ENCODE measurements at places on chromosomes 1 and 21.

GRCh38 chr1:225408249-225408648 is 19.6 kb downstream of the LBR start:
- no peak for DNase-seq

GRCh38 chr1:222876182-222876581 is 61.3 kb downstream of the DISP1 start:
- no peak for DNase-seq

GRCh38 chr1:10867138-10867721 is 70.8 kb upstream of the CASZ1 start:
- DNase-seq: no peak

DNA sequence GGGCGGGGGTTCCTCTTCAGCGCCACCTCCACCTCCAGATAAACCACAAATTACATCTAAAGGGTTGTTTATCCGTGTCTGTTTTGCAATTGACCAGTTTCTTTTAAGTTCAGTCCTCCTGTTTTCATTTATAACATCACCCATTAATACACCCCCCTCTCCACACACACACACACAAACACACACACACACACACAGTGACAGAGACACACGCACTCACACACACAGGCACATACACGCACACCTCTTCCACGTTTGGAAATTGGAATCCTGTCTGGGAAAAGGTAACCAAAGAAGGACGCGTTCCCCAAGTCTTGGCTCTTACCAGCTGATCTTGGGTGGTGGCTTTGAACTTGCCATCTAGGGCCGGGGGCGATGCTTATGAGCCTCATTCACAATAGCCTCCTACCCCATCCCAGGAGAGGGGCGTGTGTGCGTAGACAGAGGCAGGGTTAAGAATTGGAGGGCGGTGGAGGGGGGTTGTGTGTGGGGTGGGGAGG is 442 bp upstream of the CSMD2 start:
- no peak for DNase-seq

- no peak for DNase-seq
Observed at GRCh38 chr1:236748268-236748870, 46.7 kb upstream of the MTR start.

DNA sequence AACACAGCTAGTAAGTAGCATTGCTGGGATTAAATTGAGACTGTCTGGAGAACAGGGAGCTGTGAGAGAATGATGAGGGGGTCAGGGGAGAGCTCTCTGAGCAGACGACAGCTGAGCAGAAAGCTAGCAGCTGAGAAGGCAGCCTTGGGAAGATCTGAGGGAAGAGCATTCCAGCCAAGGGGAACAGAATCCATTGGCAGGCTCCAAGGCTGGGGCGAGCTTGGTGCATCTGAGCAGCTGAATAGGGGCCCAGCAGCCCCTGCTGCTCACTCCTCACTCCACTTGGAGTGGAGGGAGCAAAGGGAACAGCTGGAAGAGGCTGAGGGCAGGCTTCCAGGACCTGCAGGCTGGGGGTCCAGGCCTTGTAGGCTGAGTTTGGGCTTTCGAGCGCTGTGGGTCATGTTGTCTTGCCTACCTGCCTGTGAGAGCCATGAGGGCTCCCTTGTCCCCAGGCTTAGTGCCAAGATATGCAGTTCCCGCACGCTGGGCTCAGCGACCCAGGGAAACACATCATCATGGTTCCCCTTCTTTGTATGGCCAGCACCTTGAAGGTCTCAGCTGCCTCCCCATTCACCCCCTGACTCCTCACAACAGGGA is 10.5 kb downstream of the ACOT11 start:
- DNase-seq: no peak

GRCh38 chr21:37186983-37187382 is 80.2 kb downstream of the VPS26C start:
- no peak for DNase-seq

- DNase-seq: no peak
Observed at GRCh38 chr1:6523566-6523965, 30.7 kb downstream of the NOL9 start.

DNA sequence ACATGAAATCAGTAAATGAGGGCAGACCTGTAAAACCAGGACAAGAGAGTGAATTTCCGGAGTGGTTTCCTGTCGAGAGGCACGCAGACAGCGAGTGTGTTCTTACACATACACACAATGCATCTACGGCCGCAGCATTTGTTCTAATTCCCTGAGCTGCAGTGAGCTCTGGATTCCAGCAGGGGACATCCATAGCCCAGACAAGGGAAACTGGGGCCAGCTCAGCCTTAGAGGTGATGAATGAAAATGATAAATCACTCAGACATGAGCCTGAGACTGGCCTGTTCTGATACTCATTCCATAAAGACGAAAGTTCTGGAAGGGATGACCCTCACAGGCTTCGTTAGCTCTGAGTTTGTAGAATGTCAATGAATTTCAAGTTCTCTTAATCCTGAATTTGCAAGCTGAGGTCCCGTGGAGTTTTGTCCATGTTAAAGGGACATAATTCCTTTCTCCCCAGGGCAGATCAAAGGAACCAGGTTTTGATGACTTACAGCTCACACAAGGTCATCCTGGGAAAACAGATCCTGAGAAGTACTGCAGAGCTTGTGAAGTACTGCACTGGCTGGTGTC is 207.9 kb upstream of the C1orf87 start:
- DNase-seq: no peak

GRCh38 chr1:162982364-162982763 is 86.8 kb upstream of the RGS4 start:
- no peak for DNase-seq

GRCh38 chr1:220893701-220894024 is 14.4 kb downstream of the HLX start:
- DNase-seq: no peak

- no peak for DNase-seq
Observed at GRCh38 chr1:67664048-67664447, 21.0 kb upstream of the GADD45A start.

GRCh38 chr1:94543893-94544635 is 2.5 kb upstream of the F3 start:
- DNase-seq: no peak

DNA sequence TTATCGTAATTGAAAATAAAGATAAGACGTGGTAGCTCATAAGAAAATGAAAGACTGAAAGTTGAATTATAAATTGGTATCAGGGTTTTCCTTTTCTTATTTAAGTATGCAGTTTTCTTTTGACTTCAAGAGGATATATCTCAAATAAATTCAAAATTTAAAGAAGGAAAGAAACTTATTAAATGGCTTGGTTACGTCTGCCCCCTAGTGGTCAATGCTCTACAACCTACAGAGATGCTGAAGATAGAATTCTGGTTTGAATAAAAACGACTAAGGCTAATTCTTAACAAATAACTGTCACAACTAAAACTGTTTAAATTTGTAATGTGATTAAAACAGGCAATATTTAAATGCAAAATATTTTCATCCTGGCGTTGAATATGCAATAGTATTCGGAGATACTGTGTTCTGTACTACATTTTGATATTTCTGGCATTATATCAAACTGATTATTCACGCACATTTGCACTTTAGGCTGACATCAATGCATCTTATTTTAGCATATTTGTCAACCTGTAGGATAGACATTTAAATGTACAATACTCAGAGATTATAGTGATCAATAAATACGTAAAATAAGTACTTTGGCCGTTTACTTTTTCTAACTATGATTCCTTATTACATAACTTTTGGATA is 26.8 kb downstream of the IFI44 start:
- no peak for DNase-seq

DNA sequence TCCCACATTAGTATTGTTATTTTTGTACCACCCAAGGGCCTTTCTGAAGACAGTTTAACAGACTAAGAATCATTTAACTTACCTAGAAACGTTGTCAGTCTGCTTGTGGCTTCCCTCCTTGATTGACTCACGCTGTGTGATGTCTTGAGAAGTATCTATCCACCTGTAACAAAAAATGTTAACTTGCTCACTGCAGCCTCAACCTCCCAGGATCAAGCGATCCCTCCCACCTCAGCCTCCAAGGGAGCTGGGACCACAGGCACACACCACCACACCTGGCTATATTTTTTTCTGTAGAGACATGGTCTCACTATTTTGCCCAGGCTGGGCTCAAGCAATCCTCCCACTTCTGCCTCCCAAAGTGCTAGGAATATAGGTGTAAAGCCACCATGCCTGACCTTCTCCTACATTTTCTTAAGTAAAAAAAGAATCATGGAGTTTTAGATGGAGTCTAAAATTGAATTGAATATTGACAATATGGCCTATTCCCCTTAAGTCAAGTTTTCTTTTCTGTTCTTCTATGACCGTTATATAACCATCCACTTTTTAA is 15.6 kb downstream of the SFPQ start:
- DNase-seq: no peak

DNA sequence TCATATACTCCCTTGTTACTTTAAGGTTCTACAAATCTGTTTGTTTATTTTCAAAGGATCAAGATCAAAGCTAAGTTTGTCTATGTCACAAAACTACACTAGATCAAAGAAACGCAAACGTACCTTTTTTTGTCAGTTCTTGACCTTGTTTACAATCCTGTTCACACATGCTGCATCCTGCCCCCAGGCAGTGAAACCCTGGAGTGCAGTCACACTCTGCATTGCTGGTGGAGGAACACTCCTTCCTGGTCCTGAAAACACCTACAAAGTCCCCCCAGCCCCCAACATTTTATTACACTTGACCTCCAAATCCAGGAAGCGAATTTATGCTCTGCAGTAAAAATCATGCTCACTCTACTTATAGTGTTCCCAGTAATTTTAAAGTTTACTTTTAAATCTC is 2.6 kb downstream of the TNFRSF9 start:
- DNase-seq: no peak

DNA sequence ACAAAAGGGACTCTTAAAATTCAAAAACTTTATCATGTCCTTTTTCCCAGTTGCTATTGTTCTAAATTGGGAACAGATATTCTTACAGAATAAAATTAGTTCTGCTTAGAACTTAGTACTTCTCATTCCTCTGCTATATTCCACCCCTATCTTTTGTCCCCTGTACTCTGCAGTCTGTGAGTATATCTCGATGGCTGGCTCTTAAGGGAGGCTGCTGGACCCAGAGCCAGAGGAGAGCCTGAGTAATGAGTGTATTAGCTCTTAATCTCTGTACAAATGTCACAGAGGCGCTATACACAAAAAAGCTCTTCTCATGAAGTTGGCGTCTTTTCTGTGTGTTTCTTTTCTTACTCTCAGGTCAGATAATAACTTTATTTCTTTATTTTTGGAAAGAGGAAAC is 423.4 kb downstream of the ZP4 start:
- DNase-seq: no peak

DNA sequence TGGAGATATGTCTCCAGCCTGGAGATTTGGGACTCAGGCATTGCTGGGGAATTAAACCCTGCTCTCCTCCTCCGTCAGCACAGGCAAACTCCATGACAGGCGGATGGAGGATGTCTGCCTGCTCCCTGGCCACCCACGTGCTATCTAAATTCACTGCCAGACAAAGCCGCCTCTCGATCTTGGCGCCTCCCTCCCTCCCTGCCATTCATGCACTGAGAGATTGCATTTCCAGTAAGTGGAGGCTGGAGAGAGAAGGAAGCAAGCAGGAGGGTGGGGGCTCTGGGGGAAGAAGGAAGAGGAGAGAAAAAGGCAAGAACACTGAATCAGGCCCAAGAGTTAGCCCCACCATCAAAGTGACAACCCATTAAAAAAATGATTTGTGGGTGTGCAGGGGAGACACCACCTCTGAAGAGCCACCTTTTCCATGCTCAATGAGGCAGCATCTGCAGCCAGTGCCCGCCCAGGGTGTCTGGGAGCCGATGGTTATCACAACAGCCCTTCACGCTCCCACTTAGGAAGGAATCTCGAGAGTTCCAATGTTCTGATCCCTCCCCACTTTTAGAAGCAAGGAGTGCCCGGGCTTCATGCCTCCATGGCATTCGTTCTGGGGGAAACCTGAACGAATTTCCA is 183.0 kb downstream of the HIVEP3 start:
- DNase-seq: no peak

GRCh38 chr1:198793714-198794113 is 154.9 kb downstream of the PTPRC start:
- no peak for DNase-seq

DNA sequence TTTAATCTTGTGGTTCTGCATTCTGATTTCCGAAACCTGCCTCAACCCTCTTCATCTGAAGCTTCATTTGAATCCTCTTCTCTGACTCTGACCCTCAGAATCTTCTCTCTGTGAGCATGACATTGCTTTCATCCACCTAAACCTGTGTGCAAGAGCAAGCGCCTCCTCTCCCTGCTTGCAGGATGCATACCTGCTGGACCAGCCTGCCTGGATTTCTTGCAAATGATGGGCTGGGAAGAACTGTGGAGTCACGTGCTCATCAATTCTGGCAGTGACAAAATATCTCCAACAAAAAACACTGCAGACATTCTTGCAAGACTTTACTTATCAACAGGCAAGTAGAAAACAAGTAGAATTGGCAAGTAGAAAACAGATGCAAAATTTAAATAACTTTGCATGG is 20.8 kb upstream of the SLC35F3 start:
- no peak for DNase-seq

GRCh38 chr1:218299416-218299815 is 14.3 kb downstream of the RRP15 start:
- no peak for DNase-seq

GRCh38 chr1:242870966-242871365 is 346.5 kb upstream of the PLD5 start:
- DNase-seq: no peak

DNA sequence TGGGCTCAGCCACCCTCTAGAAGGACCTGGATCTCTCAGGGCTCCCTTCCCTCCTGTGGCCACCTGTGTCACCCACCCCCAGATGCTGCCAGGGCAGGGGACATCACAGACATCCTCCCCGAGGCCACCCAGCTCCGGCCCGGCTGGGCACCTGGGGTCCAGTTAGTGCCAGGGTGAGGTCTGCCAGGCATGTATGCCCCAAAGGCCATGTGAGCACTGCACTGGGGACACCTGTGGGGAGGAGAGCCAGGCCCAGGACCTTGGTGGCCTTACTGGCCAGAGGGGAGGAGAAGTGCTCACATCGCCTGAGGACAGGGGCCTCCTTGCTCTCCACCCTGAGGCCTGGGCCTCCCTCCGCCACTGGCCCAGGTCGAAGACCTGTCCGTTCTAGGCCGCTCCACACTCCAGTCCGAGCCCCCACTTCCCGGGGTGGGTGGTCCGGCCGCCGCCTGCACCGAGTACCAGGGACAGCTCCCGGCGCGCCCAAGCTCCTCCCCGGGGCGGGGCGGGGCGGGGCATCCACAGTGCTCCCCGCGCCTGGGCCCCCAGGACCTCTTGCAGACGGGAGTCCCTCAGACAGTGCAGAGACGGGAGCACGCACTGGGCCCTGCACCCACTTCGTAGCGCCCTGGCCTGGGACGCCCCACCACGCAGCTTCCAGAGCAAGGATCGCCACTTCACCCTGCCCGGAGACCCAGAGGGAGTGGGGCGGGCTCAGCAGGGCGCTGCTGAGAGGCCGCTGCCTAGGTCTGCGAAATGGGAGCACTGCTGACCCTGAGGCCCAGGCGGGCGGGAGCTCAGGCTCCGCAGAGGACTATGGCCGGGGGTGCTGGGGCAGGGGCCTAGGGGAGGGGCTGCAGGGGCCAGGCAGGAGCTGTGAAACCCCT is 34.3 kb upstream of the CCDC27 start:
- DNase-seq: no peak
